Activated T-helper 2 cell treated with anti-CD3 and anti-CD28 coated beads, Interferon-gamma antibody, Interleukin-2, Interleukin-4, amounts not matched to agents 10 μg/mL and 5 μg/mL and 100 μg/mL, durations not matched to agents 14 hours and 24 hours and 36 hours (primary cell): ENCODE measurements at places on chromosomes 7 and 10.

- no peak for DNase-seq
Measured at GRCh38 chr7:90266808-90267207, 21.8 kb downstream of the CFAP69 start.

DNA sequence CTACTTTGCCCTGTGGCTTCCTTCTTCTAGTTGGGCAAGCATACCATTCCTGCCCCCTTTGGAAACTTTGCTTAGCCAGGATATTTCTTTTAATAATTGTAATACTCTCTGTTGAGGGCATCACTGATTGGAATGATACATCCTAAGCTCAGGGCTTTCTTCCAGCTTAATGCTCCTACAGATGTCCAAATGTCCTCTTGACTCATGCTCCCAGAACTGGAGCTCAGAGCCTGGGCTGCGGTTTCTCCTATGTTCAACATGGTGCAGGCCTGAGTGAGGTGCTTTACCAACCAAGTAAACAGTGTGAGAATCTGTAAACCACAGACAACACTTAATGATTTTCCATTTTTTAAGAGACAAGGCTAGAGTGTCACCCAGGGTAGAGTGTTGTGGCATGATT is 108.6 kb downstream of the LRRC4 start:
- no peak for DNase-seq

- DNase-seq: no peak
Measured at GRCh38 chr7:111393011-111393754, 169.1 kb downstream of the IMMP2L start.

DNA sequence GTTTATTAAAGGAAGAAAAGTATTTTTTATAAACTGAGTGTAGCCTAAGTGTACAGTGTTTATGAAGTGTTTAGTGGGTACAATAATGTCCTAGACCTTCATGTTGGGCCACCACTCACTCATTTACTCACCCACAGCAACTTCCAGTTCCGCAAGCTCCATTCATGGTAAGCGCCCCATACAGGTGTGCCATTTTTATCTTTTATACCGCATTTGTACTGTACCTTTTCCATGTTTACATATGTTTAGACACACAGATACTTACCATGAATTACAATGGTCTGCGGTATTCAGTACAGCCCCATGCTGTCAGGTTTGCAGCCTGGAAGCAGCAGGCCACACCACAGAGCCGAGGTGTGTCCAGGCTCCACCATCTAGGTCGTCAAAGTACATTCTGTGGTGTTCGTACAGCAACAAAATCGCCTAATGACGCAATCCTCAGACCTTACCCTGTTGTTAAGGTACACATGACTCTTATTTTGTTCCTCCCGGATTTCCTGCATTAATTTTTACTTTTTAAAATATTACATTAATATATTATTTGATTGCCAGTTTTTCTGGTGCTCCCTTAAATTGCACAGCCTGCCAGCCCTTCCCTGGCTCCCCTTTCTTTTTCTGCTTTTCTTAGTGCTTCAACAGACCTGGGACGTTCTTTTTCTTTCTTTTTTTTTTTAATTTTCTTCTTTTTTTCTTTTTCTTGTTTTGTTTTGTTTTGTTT is 881 bp upstream of the SSBP1 start:
- no peak for DNase-seq
